ENCODE measurements at places on chromosomes 3 and 15.
A peak's percentile ranks its signal among the peaks of the same experiment; 100 is the strongest.

DNA sequence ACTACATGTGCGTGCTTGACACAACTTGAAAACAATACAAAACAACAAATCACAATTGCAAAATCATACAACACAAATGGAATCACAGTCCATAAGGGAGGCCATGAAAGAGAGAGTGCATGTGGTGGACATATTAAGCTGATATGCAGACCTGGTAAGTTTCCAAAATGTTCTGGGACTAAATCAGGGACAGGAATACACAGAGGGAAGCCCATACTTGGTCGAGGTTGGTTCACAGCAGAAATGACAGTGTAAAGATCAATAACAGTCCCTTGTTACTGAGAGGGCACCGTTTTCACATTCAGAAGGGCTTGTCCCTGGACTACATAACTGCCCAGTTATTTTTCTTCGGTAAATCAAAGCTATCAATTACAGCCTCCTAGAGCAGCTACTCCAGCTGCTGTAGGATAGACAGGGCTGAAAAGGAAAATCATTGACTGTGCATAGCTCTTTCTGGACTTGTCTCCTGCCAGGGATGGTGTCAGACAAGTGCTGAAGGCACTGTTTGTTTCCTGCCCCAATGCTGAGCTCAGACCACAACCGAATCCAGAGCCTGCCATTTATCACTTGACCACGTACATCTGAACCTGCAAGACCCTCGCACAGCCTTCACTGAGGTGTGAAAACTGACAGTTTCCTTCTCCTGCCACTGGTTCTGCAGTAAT is 79.5 kb upstream of the KCNMB2 start:
- DNase-seq: no peak

DNA sequence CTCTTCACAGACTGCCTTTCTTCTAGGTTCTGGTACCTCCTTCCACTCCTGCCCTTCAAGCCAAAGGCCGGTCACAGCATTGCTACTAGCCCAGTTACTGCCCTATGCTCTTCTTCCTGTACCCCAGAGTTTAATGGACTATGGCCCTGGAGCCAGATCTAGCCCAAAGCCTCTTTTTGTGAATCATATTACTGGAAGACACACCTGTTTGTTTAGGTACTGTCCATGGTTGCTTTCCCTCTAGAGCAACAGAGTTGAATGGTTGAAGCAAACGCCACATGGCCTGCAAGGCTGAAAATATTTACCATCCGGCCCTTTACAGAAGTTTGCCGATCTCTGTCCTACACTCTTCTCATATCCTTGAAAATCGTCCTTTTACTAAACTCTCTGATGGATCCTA is 47.0 kb downstream of the PDZRN3 start:
- DNase-seq: no peak

GRCh38 chr15:76064375-76064774 is 4.6 kb downstream of the TMEM266 start:
- DNase-seq: no peak

DNA sequence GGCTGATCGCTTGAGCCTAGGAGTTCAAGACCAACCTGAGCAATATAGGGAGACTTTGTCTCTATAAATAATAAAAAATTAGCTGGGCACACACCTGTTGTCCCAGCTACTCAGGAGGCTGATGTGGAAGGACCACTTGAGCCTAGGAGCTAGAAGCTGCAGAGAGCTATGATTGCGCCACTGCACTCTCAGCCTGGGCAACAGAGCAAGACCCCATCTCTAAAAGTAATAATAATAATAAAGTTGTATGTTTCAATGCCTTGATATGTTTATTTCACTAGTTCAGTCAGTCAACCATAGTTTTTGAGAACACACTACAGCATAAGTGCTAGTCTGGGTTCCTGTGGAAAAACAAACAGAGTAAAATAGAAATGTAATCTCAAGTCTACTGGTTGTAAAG is 36.5 kb downstream of the IGF2BP2 start:
- DNase-seq: no peak

- peak; percentile 41 for DNase-seq
Measured at GRCh38 chr15:89335298-89336041, 846 bp upstream of the POLG start.

- no peak for DNase-seq
Measured at GRCh38 chr15:66996094-66996493, 69.3 kb upstream of the SMAD3 start.

GRCh38 chr15:48796930-48797329 is 13.9 kb downstream of the CEP152 start:
- no peak for DNase-seq

- no peak for DNase-seq
Measured at GRCh38 chr3:170622369-170623159, 36.7 kb upstream of the SLC7A14 start.

GRCh38 chr15:70772402-70772801 is 9.0 kb upstream of the UACA start:
- DNase-seq: no peak

DNA sequence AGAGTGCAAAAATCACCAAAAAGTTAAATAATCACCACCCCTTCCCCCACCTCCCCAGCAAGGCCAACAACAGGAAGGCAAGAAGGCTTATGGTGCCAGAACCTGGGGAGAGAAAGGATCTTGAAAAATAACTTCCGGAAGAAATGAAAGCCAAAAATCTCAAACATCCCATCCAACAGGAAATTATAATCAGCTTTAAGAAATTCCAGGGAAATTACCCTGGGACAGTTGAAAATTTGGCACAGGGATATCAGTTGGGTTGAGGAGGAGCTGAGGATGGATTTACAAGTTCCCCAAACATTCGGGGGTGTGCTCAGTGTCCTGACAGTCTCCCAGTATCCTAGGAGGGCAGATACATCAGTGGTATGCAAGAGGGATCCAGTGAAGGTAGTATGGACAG is 82.7 kb downstream of the POLR2M start:
- no peak for DNase-seq

GRCh38 chr15:92714477-92715401 is 59.2 kb upstream of the FAM174B start:
- peak; percentile 61 for DNase-seq

DNA sequence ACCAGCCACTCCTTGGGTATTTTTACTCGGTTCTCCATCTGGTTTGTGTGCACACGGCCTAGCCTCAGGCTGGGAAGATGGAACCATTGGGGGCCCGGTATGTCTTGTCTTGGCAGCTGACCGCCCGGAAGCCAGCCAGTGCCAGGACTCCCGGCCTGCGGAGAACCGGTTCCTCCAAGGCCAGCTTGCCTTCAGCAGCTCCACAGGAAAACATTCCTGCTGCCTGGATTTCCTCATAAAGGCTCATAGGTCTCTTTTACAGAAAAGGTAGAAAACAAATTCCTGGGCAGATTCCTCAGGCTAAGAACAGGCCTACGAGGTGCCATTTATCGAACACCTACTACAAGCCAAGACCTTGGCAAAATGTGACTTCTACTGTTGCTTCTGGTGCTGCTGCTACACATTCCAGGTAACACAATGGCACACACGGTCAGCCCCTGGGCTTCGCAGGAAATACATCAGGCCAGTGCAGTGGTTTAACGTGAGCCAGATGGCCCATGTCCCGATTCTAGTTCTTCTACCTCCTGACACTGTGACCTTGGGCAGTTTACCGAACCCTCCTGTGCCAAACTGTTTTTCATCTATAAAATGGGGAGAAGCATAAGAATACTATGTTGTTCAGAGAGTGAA is 141.8 kb downstream of the OPA1 start:
- DNase-seq: no peak

DNA sequence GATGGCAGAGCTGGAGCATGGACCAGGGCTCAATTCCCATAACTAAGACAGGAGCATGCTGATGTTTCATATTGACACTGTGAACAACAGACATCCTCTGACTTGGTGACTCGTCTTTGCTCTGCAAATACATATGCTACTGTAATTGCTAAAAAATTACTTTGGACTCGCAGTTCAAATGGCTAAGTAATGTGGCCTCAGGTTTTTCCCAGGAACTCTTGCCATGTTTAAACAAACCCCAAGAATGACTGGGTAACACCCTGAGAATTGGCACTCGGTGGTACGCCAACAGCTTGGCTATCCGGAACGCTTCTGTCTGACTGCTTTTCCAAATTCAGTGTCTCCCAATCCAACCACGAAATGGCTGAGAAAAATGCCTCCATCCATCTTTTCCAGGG is 456.7 kb upstream of the THBS1 start:
- no peak for DNase-seq

DNA sequence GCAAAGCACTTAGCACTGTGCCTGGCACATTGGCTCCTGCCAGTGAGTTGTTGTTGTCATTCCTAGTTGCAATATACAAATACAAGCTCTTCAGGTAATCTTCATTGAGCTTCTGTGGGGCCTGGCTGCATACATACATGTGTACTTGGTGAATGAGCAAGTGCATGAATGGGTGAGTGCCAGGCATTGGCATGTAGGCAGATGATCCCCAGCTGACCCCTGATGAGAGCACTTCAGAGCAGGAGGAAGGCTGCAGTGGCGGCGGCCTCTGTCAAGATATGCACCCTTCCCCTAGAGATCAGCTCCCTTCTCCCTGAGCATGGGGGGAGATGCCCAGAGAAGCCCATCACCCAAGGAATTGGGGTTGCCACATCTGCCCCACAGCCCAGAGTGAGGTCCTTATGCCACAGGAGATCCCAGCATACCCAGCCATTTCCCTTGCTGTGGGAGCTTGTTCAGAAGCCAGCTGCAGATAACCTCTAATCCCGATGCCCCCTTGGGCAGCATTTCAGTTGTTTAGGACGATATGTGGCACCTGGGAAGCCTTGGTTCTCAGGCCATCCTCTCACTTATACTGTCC is 8.8 kb downstream of the CACNA2D3 start:
- DNase-seq: no peak

DNA sequence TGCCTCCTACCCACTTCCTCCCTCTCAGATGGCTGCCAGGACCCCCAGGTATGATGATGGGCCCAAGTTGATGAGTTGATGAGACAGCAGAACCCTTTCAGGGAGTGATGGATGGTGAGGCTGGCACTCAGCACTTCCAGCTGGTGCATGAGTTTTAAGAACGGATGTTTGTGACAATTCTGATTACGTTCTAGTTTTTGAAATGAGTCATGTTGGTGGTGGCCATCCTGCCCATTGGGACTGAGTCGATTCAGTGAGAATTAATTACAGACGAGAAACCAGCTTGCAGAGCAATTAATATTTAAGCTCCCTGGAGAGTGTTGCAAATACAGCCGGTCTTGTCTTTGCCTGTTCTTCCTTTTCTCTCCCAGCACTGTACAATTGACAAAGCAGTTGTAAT is 56.9 kb upstream of the NR2C2 start:
- no peak for DNase-seq

DNA sequence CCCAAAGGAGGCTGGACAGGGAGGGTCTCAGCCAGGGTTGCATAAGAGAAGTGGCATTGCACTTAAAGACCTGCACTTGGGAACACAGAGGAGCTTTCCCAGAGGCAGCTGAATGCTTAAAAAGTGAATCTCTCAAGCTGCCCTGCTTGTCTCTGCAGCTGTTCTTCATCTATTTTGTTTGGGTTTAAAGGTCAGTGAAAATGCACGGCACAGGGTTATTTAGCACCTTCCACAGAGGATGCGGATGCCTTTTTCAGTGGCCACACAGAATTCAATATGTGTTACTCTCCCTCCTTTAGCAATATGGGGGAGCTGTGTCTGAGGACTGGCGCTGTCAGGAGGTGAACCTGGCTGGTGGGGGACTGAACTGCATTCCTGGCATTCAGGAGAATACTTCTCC is 22.7 kb upstream of the CTNNB1 start:
- no peak for DNase-seq

GRCh38 chr3:69646287-69647067 is 92.8 kb upstream of the MITF start:
- DNase-seq: no peak

DNA sequence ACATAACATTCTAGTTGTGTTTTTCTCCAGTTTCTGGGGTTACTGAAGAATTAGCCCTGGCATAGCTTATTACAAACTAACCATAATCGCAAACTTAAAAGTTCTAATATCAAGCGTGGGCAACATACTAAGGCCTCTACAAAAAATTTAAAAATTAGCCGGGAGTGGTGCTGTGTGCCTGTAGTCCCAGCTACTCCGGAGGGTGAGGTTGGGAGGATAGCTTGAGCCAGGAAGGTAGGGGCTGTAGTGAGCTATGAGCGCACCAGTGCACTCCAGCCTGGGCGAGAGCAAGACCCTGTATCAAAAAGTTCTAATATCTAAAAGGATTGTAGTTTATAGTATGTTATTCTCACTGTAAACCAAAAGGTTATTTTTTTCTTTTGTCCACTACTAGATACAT is 1.1 kb downstream of the OIP5 start:
- no peak for DNase-seq

DNA sequence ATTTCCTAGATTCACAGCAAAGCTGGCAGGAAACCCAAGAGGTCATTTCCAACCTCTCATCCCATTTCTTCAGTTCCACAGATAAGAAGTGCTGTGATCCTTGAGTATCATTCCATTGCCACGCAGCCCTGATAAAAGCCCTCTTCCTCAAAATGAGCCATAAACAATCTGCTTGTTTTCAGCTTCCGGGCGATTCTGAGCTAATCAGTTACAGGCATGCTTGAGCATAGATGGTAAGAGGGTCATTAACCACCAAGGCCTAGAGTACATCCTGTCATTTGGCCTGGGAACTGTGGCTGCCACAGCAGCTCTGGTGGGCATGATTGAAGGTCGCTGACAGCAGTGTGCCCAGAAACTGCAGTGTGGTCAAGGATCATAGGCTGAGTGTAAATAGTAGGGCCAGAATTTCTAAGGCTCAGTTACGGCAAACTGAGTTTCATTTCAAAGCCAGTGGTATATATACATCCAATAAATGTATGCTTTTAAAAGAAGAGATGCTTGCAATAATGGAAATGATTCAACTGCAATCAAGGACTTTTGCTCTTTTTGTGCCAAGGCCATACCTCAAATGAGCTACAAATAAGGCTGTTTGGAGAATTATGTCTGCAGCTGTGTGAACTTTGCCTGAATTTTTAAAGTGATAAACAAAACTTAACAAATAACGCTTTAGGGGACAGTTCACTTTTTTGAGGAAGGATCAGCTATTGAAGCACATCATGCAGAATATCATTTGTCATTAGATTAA is 47.3 kb downstream of the P3H2 start:
- no peak for DNase-seq

DNA sequence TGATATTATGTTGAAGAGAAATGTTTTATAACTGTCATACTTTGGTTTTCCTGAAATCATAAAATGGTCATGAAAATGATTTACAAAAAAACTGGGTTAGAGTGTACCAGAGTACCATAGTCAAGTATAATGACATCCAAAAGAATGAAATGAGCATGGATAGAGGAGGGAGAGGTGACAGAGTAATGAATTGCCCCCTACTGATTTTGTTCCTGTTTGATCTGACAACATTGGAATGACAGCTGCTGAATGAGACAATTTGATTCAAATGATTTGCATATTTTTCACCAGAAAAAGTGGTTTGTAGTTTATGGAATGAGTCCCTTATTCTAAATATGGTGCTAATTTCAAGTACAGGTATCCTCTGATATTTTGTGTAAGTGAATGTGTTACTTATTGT is 271.7 kb downstream of the CNTN4 start:
- DNase-seq: no peak

- no peak for DNase-seq
Measured at GRCh38 chr15:89631902-89632264, 23.4 kb downstream of the KIF7 start.

- no peak for DNase-seq
Measured at GRCh38 chr3:123298903-123299302, 97.2 kb downstream of the SEC22A start.

- DNase-seq: no peak
Measured at GRCh38 chr3:72810659-72811434, 37.4 kb downstream of the SHQ1 start.
